ENCODE measurements at places on chromosomes 1 and 21. TPM values are rescaled to one million over a fixed set of nuclear protein-coding genes. Genes with fewer than 3 reads are reported as not detected.

GPR3 gene
- total RNA-seq = 0.86 TPM

OLFM3 gene
- total RNA-seq = not detected

UBE2J2 gene
- 40.1 TPM for total RNA-seq

NBPF12 gene
- 3.0 TPM for total RNA-seq

NLRP3 gene
- total RNA-seq = 0.18 TPM

KRTAP13-2 gene
- total RNA-seq = not detected

DYRK1A gene
- 40.2 TPM for total RNA-seq

VASH2 gene
- under 0.01 TPM for total RNA-seq

F13B gene
- total RNA-seq = not detected

CD1B gene
- not detected for total RNA-seq

DNM3 gene
- total RNA-seq = not detected

PLD5 gene
- total RNA-seq = not detected

SPRR1B gene
- total RNA-seq = not detected

MTOR gene
- 33.7 TPM for total RNA-seq

SPRR2F gene
- not detected for total RNA-seq

NFIA gene
- 6.7 TPM for total RNA-seq

PTGFR gene
- total RNA-seq = 1.4 TPM

TLR5 gene
- total RNA-seq = not detected

CFHR3 gene
- not detected for total RNA-seq

OR2L13 gene
- not detected for total RNA-seq

DYNLT4 gene
- total RNA-seq = not detected

RNU1-3 gene
- not detected for total RNA-seq

OR2T2 gene
- total RNA-seq = not detected

TSSK3 gene
- not detected for total RNA-seq

KIF26B gene
- total RNA-seq = 15.9 TPM

LCE4A gene
- total RNA-seq = not detected

BCAN gene
- not detected for total RNA-seq

CLEC20A gene
- total RNA-seq = 1.4 TPM

LENEP gene
- not detected for total RNA-seq

MPZ gene
- 3.5 TPM for total RNA-seq

LCE1F gene
- not detected for total RNA-seq

MSH4 gene
- not detected for total RNA-seq

RAP1GAP gene
- not detected for total RNA-seq

CAP1 gene
- total RNA-seq = 660 TPM

SLC30A10 gene
- not detected for total RNA-seq

ANKRD13C gene
- total RNA-seq = 15.6 TPM

FCN3 gene
- not detected for total RNA-seq

LDLRAD2 gene
- total RNA-seq = under 0.01 TPM

S100A8 gene
- not detected for total RNA-seq

RNF19B gene
- total RNA-seq = 18.1 TPM

REN gene
- total RNA-seq = 1.1 TPM

SELL gene
- not detected for total RNA-seq

RIPPLY3 gene
- 0.29 TPM for total RNA-seq

CFH gene
- total RNA-seq = 94.0 TPM

FAM229A gene
- total RNA-seq = 0.89 TPM

DCST1 gene
- not detected for total RNA-seq

KMO gene
- total RNA-seq = not detected

GJB5 gene
- total RNA-seq = not detected

INSRR gene
- total RNA-seq = not detected

LRRC71 gene
- not detected for total RNA-seq

SPATA46 gene
- total RNA-seq = not detected

RHD gene
- total RNA-seq = not detected

CLCNKB gene
- not detected for total RNA-seq

PAPPA2 gene
- 0.35 TPM for total RNA-seq

CHRM3 gene
- total RNA-seq = not detected

ATAD3A gene
- 59.7 TPM for total RNA-seq

DNAI4 gene
- total RNA-seq = 5.3 TPM

WNT4 gene
- 0.18 TPM for total RNA-seq
